ENCODE measurements at places on chromosomes 3 and 15. TPM values are rescaled to one million over a fixed set of nuclear protein-coding genes. Genes with fewer than 3 reads are reported as not detected.

DNA sequence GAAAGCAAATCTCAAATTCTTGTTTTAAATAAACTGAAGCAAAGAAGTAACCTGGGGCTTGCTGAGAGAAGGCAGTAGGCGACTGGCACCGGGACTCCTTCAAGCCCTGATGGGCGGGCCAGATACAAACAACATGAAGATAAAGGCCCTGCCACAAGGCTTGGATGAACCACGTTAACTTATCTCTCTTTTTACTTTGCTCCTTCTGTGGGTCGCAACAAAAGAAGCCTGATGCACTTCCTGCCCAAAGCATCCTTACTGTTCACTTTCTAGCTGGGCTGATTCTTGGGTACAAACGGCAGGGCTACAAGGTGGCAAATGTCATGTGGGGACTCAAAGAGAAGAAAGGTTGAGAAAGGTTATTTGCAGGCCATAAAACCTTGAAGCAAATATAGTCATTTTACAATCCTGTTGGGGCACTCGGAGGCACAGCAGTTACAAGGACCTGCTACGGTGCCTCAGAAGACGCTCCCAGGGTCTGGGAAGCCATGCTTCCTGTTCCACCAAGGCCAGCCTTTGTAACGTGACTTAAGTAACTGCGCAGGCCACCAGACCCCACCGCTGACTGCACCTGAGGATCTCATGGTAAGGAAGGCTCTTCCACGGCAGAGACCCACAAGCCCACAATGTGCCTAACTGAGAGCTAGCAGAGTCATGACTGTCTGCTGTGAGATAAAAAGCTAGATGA lies 71.1 kb downstream of the CHSY1 start:
- DNase-seq = no peak

- no peak for DNase-seq
Observed at GRCh38 chr15:50544368-50544767, 2.1 kb downstream of the USP50 start.

ZNF662 gene
- 9.1 TPM for total RNA-seq

DNA sequence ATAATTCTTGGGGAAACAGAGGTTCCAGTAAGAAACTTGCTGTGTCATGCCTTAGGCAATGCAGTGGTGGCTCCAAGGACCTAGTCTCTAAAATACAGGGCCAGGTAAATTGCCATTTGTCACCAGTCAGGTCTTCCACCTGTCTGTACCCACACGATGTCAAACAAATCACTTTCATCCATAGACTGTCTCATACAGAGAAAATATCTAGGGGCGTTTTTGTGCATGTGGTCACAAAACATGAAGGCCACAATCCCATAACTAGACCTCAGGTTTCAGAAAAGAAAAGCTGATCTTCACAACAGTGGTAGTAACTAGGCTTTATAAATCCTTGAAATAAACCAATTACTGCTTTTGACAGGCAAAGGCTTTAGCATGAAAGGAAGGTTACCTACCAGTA lies 92.3 kb downstream of the SLC9A9 start:
- DNase-seq = no peak

GRCh38 chr3:190531406-190531805 lies 17.5 kb downstream of the IL1RAP start:
- DNase-seq = no peak

SPATA12 gene
- total RNA-seq = 0.10 TPM

ABTB1 gene
- 42.4 TPM for total RNA-seq

- no peak for DNase-seq
Observed at GRCh38 chr3:139302084-139302800, 41.6 kb upstream of the MRPS22 start.

SMCO1 gene
- total RNA-seq = not detected

GRCh38 chr15:81856634-81857026 lies 189.2 kb downstream of the MEX3B start:
- no peak for DNase-seq

SLC28A1 gene
- 0.20 TPM for total RNA-seq

GRCh38 chr3:72756900-72757299 lies 91.3 kb downstream of the SHQ1 start:
- DNase-seq = no peak

ZIC1 gene
- 0.18 TPM for total RNA-seq

SNRPN gene
- 126 TPM for total RNA-seq

GOLGA8G gene
- total RNA-seq = not detected

CCDC14 gene
- 27.4 TPM for total RNA-seq

GRCh38 chr3:119647171-119647570 lies 13.2 kb downstream of the POPDC2 start:
- DNase-seq = no peak

GRCh38 chr3:52820736-52821135 lies 9.7 kb downstream of the ITIH4 start:
- no peak for DNase-seq

NRROS gene
- 3.4 TPM for total RNA-seq

GRCh38 chr3:177281292-177282118 lies 84.2 kb upstream of the TBL1XR1 start:
- no peak for DNase-seq

GOLGA8J gene
- total RNA-seq = not detected

ILDR1 gene
- total RNA-seq = 0.71 TPM

DNA sequence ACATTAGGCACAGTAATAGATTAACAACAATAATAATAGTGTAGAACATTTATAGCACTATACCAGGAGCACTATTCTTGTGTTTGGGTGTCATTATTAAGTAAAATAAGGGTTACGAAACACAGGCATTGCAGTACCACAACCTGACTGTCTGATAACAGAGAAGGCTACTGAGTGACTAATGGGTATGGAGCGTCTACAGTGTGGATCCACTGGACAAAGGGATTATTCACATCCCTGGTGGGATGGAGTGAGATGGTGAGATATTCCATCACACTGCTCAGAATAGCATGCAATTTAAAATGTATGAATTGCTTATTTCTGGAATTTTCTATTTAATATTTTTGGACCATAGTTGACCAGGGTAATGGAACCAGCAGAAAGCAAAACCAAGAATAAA lies 18.2 kb downstream of the MINDY4B start:
- DNase-seq = no peak

DNA sequence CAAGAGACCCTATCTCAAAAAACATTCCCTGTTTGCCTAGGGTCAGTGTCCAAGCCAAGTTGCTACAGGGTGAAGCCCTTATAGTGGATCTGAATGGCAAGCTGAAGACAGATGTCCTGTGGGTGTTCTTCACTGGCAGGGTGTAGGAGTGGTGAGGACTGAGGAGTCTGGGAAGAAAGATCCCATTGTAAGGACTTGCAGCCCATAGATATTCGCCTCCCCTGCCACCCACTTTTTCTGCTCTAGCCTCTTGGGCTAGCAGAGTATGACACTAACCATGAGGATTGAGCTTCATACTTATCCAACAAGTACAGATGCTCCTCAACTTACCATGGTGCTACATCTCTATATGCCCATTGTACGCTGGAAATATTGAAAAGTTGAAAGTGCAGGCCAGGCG lies 13.2 kb downstream of the CYP19A1 start:
- no peak for DNase-seq

DNA sequence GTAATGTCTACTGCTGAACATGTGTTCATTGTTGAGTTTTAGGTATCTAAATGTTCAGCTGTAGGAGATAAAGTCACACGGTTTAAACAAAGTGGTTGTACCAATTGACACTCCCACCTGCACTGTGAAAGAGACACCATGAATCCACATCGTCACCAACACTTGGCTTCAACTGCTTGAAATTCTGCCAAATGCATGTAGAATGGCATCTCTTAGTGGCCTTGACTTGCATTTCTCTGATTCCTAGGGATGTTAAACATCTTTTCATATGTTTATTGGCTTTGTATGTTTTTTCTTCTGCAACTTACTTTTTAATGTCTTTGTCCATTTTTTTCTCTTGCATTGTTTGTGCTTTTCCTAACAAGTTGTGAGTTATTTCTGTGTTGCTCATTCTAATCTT lies 43.4 kb downstream of the RPLP1 start:
- DNase-seq = no peak

GPR15 gene
- not detected for total RNA-seq

SLC22A14 gene
- not detected for total RNA-seq

GRCh38 chr15:62068071-62068809 lies 1.5 kb downstream of the C2CD4A start:
- DNase-seq = peak; percentile 36

GRCh38 chr3:146705225-146705624 lies 100.1 kb upstream of the PLSCR5 start:
- DNase-seq = no peak

LHFPL4 gene
- total RNA-seq = not detected

GRCh38 chr3:56789076-56789475 lies 12.7 kb downstream of the ARHGEF3 start:
- DNase-seq = no peak

BUB1B gene
- 0.43 TPM for total RNA-seq

ANKRD63 gene
- not detected for total RNA-seq

GCNT3 gene
- total RNA-seq = 0.72 TPM

PRR23C gene
- not detected for total RNA-seq

- DNase-seq = no peak
Observed at GRCh38 chr3:177899275-177900067, 636.8 kb upstream of the KCNMB2 start.

DNA sequence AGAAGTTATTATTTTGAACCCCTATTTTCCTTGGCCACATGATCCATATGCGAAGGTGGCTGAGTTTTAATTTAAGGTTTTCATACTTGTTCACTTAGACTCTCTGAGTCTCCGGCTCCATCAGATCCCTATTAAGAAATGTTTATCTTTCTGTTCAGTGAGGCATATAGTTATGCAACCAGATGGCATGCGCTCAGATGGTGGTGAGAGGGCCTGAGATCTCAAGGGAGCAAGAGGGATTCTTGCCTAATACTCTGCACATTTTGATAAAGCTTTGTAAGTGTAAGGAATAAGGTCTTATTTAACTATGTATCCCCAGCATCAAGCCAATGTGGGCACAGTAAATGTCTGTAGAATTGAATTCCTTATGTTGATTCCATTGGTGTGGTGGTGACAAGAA lies 78.9 kb upstream of the DPH6 start:
- no peak for DNase-seq

GOLGA6L4 gene
- total RNA-seq = 12.2 TPM

GRCh38 chr15:57090496-57090859 lies 172.0 kb downstream of the TCF12 start:
- no peak for DNase-seq

Measured in ovary (tissue), 10 donors.